ENCODE measurements at places on chromosomes 5 and 9. TPM values are rescaled to one million over a fixed set of nuclear protein-coding genes. Genes with fewer than 3 reads are reported as not detected.

GRCh38 chr9:126337729-126338372 lies 11.2 kb downstream of the MVB12B start:
- DNase-seq = no peak

GRCh38 chr5:150148117-150148927 lies 7.3 kb downstream of the PDGFRB start:
- DNase-seq = no peak

- peak; percentile 80 for DNase-seq
Observed at GRCh38 chr5:93925321-93925720, 183.9 kb upstream of the POU5F2 start.

DNA sequence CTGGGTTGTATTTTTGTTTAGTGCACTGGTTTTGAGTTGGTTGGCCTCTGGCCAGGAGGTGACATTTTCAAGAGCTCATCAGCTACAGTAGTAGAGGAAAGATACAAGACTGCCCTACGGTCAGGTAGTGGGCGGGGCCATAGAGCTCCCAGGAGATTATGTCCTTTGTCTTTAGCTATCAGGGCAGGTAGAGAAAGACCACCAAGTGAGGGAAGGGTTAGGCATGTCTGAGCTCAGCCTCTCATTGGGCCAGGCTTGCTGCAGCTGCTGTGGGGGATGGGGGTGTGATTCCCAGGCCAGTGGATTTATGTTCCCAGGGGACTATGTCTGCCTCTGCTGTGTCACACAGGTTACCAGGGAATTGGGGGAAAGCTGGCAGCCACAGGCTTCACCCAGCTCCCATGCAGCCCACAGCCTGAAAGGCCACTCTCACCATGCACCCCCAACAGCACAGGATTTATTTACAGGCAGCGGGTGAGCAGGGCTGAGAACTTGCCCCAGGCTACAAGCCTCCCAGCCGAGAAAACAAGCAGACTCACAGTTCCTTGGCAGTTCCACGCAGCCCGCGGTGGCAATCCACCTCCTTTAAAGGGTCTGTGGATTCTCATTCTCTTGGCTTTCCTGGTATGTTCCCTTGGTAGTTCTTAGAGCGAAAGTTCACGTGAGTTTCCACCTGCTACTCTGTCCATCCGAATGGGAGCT lies 37.5 kb upstream of the BOD1 start:
- no peak for DNase-seq

GRCh38 chr9:20405616-20406015 lies 216.7 kb downstream of the MLLT3 start:
- no peak for DNase-seq

GRCh38 chr5:151213803-151214613 lies 9.9 kb downstream of the CCDC69 start:
- peak; percentile 15 for DNase-seq

DNA sequence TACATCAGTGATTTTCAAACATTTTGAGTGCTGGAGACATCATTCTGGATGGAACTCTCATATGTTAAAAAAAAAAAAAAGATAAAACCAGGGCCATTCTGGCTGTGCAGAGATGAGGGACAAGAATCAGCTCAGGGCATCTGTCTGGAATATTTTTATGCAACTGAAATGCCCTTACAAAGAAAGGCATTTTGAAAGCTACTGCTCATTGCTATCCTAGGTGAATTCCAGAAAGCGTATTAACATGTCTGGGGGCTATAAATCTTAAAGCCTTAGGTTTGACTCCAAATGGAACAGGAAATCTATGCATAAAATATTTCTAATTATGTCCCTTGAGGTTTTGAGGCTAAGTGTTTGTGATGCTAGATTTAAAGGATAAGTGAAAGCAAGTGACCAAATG lies 14.9 kb upstream of the PCSK1 start:
- DNase-seq = no peak

DNA sequence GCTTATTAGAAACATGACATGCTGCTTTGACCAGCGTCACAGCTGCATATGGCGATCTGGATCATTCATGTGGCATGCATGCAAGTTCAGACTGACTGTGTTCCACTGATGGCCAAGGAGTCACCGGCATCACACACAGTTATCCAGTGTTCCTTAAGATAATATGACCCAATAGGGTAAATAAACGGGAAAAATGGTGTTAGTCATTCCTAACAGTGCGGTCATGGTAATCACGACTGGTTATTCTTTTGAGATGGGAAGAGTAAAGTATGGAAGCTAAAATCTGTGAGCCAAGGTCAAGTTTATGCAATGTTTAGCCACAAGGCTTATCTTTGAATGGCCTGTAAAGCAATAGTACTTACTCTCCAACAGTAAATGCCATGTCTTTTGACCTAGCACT lies 29.3 kb upstream of the LVRN start:
- no peak for DNase-seq

GRCh38 chr9:124696101-124696500 lies 75.0 kb downstream of the NR6A1 start:
- DNase-seq = peak; percentile 47

The SCGB3A2 gene
- not detected for polyA plus RNA-seq

The CCDC152 gene
- 1.8 TPM for polyA plus RNA-seq

The SH3GLB2 gene
- polyA plus RNA-seq = 70.8 TPM

The ZDHHC11B gene
- not detected for polyA plus RNA-seq

The ATP10B gene
- not detected for polyA plus RNA-seq

Data from foreskin keratinocyte (primary cell).